ENCODE measurements at places on chromosomes 2 and 18.

DNA sequence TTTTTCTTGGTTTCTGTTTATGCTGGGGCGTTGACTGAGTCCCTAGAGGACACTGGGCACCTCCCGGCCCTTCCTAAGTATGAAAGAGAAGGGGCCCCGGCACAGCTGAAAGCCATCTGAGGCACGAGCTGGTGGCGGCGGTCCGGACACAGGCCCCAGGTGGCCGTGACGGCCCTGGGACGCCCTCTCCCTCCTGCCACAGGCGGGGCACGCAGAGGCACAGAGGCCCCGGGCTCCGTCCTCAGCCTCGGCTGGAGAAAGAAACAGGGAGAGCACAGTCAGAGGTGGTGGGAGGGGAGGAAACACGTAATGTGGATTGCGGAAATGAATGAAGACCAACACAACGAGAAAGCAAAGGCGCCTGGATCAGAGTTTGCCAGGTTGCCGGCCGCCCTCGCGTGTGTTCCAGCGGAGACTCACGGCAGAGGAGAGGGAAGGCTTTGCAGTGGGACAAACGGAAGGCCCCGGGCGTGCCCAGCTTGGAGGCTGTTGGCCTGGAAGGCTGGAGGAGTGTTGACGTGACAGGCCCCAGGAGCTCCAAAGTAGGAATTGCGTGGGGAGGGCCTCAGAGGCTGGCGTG, 119.1 kb downstream of the PTGR3 start:
- no peak for DNase-seq

- no peak for DNase-seq
These were observed 10.6 kb upstream of the TMEM131 start for GRCh38 chr2:98006378-98006777.

DNA sequence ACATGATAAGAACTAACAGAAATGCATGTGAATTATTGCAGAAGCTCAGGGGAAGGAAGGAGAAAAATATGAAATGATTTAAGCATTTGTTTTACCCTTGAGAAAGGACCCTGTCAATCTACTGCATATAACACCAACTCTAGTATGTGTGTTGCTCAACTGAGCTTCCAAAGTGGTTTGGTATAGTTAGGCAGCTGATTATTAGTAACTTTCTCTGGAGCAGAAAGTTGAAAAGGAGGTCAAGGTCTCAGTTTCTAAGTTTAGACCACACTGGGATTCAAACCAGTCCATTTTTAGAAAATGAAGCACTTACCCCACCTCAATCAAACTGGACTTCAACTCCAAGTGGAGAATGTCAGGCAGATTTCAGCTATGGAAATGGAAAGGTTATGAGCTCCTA, 123.3 kb upstream of the CDC42EP3 start:
- no peak for DNase-seq

GRCh38 chr18:47903809-47904208, 26.6 kb downstream of the SMAD2 start:
- DNase-seq: no peak

- no peak for DNase-seq
These were observed 65.4 kb downstream of the IKZF2 start for GRCh38 chr2:213086050-213086449.

- DNase-seq: no peak
These were observed 770 bp downstream of the NBAS start for GRCh38 chr2:15560140-15560987.

- no peak for DNase-seq
These were observed 30.0 kb upstream of the KCMF1 start for GRCh38 chr2:84940831-84941412.

- DNase-seq: no peak
These were observed 20.7 kb upstream of the TOGARAM2 start for GRCh38 chr2:28960401-28960800.

- DNase-seq: no peak
These were observed 680 bp downstream of the DTNB start for GRCh38 chr2:25672494-25673299.

DNA sequence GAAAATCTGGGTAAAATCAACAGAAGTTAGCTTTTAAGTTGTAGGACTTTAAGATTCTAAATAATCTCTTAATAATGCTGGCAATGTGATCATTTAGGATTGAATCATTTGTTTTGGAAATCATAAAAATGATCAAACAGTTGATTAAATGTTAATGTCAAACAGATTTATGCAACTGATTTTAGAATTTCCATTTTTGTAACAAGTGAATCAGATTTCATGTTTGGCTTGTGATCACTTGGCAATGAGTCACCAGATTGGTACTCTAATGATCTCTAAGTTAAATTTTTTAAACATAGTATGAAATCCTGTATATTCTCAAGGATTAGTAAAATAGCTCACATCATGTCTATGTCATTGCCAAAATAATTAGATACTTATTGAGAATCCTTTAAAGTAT, 50.1 kb upstream of the UNC80 start:
- DNase-seq: peak; percentile 4

DNA sequence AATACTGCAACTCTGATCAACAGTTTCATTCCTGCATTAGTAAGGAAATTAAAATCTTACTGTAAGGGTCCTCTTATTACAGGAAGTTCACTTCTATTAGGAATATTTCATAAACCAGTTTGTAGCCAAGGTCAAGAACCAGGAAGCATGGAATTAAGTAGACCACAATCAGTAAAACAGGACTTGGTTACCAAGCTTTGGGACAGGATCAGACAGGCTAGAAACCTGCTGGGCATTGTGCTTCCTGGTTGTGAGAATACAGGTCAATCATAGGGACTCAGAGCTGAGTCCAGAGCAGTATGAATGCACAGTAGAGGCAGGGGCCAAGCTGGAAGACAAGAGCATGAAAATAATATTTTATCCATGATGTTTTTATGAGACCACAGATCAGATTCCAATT, 248.0 kb downstream of the IKZF2 start:
- no peak for DNase-seq

- peak; percentile 42 for DNase-seq
These were observed 65.1 kb downstream of the MRPS9 start for GRCh38 chr2:105102963-105103421.

DNA sequence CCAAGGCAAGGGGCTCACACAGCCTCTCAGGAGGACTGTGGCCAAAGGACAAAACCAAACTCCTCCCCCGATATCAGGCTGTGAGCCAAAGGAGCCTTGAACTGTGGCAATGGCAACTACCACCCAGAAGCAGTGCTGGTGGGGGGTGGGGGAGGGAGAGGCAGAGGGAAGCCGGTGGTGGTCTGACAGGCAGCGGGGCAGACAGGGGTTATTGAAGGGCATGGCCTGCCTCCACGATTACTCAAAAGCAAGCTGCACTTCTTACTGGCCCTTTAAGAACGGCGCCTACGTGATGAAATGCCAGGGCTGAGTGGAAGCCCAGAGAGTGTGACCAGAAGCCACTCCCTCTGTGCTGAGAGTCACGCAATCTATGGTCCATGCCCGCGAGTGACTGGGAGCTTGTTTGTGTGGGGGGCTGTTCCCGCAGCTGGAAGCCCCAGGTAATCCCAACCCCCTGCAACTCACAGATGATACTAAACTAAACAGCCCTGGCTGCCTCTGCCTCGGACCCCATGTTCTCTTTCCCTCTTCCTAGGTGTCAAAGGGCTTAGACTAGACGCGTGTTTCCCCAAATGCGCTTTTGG, 128.2 kb upstream of the CXCR4 start:
- no peak for DNase-seq

DNA sequence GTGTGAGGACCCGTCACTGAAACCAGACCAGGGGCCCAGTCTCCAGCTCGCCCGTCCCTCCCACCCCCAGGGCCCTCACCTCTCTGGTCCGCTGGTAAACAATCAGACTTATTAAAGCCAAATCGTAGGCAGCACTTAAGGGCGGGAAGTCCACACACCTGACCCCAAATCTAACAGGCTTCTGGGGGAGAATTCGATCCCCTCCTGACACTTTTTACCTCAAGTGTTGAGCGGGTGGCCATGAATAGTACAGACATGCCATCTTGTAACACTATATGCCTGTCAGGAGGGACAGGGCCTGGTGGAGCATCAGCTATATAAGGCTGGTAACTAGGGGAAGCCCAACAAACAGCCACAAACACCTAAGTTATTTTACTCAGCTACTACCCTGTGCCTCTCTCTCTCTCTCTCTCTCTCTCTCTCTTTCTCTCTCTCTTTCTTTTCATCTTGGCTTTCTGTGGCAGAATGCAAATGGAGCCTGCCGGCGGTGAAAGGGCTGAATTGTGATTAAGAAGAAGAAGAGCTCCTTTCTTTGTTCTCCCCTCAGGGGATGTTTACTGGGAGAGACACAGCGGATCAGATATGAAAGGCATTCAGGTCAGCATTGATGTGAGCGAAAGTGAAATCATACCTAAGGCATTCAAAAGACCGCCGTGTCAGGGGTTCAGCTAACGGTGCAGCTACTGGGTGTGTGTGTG, 9.5 kb downstream of the ZEB2 start:
- DNase-seq: no peak

- DNase-seq: no peak
These were observed 320.6 kb downstream of the NCKAP5 start for GRCh38 chr2:133247631-133248030.

DNA sequence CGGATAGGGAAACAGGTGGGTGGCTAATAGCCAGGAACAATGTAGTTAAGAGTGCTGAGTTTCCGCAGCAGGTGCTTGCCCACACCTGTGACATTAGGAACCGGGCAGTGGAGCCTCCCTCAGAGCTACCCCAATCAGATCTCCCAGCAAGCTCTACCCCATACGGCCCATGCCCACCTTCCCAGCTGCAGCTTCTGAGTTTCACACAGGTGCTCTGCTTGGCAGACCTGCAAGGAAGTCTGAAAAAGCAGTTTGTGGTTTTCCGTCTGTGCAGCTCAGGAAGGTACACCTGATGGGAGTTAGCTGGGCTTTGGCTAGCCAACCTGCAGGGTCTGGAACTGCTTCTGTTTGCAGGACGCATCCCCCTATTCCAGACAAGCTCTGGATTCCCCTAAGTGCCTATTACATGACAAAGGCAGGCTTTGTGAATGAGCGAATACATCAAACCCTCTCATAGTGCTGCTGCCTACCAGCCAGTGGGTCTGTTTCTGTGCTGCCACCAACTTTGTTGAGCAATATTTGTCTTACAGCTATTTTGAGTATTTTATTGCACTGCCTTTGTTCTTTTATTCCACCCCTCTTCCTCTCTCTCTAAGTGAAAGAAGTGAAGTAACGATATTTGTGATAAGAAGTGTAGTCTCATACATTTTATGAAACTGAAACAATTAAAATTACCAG, 24.7 kb upstream of the CEP68 start:
- no peak for DNase-seq

- no peak for DNase-seq
These were observed 91.6 kb downstream of the STPG4 start for GRCh38 chr2:47063538-47063930.

DNA sequence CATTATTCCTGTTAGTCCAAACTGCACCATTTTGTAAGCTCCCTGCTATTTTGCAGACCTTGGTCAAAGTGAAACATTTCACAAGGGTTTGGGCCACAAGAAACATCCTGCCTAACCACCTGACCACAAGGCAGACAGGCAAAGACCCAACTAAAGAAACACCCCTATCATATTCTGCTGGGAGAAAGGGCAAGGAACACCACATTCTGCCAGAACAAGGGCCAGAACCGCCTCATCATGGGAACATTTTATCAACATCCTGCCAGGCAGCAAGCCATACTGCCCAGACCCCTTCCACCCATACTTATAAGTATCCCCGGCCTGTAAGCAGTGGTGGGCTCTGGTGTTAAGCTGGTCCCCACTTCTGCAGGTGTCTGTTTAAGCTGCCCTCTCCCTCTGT, 12.0 kb upstream of the RAB31 start:
- no peak for DNase-seq

DNA sequence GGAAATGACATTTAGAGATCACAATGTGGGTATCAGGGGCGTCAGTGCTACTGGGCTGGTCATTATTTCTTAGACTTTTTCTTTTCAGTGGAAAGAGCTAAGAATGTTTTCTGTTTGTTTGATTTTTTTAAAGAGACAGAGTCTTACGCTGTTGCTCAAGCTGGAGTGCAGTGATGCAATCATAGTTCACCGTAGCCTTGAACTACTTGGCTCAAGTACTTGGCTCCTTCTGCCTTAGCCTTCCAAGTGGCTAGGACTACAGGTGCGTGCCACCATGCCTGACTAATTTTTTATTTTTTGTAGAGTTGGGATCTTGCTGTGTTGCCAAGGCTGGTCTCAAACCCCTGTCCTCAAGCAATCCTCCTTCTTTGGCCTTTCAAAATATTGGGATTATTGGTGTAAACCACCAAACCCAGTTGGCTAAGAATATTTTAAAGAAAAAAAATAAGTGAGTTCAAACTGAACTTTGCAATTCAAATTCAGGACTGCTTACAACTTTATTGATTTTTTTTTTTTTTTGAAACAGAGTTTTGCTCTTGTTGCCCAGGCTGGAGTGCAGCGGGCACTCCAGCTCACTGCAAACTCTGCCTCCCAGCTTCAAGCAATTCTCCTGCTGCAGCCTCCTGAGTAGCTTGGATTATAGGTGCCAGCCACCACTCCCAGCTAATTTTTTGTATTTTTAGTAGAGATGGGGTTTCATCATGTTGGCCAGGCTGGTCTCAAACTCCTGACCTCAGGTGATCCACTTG, 154.2 kb downstream of the MIB1 start:
- DNase-seq: peak; percentile 5

- DNase-seq: no peak
These were observed 11.0 kb downstream of the CPSF3 start for GRCh38 chr2:9434489-9434888.

DNA sequence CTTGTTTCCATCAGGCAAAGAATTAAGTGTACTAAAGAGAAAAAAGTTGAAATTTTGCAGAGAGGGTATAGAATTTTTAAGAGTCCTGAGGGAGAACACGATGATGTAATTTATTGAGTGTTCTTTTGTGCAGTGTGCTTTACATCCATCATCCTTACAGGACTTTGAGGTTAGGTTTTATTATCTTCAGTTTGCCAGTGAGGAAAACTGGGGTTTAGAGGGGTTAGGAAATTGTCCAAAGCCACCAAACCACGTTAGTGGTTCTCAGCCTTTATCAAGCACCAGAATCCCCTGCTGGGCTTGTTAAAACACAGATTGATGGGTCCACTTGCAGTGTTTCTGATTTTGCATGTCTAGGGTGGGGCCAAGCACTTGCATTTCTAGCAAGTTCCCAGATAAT, 277.5 kb downstream of the KCNS3 start:
- no peak for DNase-seq

DNA sequence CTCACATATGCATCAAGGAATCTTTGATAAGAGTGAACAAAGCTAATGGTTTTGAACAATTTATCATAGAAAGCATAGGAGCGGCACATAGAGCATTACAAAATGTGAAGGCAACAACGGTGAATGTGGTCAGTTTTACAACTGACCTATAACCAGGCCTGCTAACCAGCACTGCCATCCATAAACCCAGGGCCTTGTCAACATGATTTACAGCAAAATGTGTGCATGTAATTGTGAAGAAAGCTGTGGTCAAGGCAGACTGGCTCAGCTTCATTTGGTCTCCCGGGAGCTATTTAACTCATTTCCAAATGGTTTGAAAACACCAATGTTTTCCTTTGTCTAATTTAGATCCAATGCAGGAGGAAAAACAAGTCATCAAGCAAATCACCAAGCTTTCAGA, 119.8 kb downstream of the DHRS9 start:
- DNase-seq: no peak

All from skeletal muscle cell (primary cell).